Central memory CD8-positive, alpha-beta T cell (primary cell): ENCODE measurements at places on chromosomes 12 and 14.
A peak's percentile ranks its signal among the peaks of the same experiment; 100 is the strongest.

DNA sequence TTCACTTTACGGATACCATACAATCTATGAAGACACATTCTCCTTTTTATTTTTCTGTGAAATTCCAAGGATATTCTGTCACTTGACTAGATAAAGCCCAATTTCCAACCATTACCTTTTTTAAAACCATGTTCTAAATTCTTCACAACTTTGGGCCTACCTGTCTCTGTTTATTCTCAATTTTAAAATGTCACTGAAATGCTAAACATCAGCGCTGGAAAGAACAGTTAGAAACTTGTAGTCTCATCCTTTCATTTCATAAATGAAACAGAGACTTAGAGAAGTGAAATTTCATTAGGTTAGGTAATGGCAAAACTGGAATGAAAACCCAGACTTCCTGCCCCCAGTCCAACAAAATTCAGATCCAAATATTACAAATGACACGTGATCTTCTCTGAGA, 396.2 kb downstream of the CCDC91 start:
- H3K27ac ChIP-seq: no peak overlapping the region
- no peak for DNase-seq
- H3K36me3 ChIP-seq: no peaks in the 10 kb centered on the region
- H3K4me3 ChIP-seq: no peak overlapping the region
- no peaks in the 10 kb centered on the region for H3K27me3 ChIP-seq
- H3K4me1 ChIP-seq: no peaks in the 10 kb centered on the region

GRCh38 chr14:99986396-99986795, 78.8 kb upstream of the EVL start:
- no peak overlapping the region for H3K27ac ChIP-seq
- H3K27me3 ChIP-seq: no peaks in the 10 kb centered on the region
- no peaks in the 10 kb centered on the region for H3K4me1 ChIP-seq
- DNase-seq: no peak

DNA sequence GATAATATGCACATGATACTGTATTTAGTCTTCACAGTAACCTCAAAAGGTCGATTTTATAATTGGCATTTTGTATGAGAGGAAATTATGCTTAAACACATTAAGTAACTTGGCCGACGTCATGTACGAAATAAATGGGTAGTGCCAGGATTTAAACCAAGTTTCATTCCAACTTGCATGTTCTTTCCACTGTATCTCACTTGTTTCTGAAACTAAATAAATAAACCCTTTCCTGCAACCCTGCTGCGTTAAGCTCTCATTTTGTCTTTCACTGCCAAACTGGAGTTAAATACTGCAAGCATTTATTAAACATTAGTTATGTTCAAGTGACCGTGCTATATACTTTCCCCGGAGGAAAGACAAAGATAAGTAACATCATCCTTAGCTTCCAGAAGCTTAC, 293.9 kb upstream of the PRKD1 start:
- DNase-seq: no peak
- H3K27ac ChIP-seq: no peak overlapping the region
- no peaks in the 10 kb centered on the region for H3K4me1 ChIP-seq
- no peaks in the 10 kb centered on the region for H3K27me3 ChIP-seq
- H3K4me3 ChIP-seq: no peak overlapping the region
- H3K36me3 ChIP-seq: no peaks in the 10 kb centered on the region

GRCh38 chr12:53505086-53505485, 2.2 kb downstream of the NPFF start:
- DNase-seq: no peak
- peak overlapping the region; percentile 52 for H3K27ac ChIP-seq

DNA sequence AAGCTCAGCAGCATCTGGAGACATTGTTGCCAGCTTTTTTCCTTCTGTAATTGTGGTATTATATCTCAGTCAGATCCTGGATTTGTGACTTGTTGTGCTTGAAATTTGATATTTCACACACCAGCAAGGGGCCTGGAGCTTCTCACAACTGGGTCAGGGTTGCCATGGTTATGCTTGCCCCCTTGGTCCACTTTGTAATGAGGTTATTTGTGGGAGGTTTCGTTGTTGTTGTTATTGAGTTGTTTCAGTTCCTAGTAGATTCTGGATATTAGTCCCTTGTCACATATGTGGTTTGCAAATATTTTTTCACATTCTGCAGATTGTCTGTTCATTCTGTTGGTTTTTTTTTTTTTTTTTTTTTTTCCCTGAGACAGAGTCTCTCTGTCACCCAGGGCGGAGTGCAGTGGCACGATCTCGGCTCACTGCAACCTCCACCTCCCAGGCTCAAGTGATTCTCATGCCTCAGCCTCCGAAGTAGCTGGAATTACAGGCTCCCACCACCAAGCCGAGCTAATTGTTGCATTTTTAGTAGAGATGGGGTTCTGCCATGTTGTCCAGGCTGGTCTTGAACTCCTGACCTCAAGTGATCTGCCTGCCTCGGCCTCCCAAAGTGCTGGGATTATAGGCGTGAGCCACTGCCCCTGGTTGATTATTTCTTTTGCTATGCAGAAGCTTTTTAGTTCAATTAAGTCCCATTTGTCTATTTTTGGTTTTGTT, 80.6 kb upstream of the ETV6 start:
- peaks cover 14% of the 10 kb centered on the region for H3K27me3 ChIP-seq
- DNase-seq: no peak
- no peak overlapping the region for H3K4me3 ChIP-seq
- no peak overlapping the region for H3K27ac ChIP-seq
- peaks cover 2% of the 10 kb centered on the region for H3K36me3 ChIP-seq
- no peaks in the 10 kb centered on the region for H3K4me1 ChIP-seq

DNA sequence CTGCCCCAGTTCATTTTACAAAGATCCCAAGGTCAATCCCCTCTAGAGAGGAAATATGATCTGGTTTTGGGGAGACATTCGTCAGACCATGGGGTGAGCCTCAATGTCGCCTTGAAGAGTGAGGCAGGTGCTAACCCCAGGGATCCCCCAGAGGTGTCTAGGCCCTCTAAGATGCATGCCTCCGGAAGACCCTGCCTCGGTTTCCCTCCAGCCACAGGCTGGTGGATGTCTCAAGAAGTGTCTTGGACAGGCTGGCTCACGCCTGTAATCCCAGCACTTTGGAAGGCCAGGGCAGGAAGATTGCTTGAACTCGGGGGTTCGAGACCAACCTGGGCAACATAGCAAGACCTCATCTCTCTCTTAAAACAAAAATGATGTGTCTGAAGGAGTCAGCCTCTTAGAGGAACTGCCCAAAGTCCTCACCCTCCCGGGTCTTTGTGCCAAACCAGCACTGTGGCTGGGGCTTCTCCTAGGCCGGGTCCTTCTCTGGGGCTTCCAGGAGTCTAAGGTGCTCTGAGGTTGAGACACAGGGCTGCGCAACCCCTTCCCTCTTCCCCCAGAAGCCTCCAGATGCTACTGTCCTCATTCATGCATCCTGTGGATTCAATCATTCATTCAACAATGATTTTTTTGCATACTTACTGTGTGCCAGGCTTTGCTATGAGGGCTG, 24.7 kb upstream of the BEGAIN start:
- peaks cover 30% of the 10 kb centered on the region for H3K27me3 ChIP-seq
- peaks cover 1% of the 10 kb centered on the region for H3K4me1 ChIP-seq
- no peak overlapping the region for H3K4me3 ChIP-seq

- no peak overlapping the region for H3K27ac ChIP-seq
- H3K4me3 ChIP-seq: no peak overlapping the region
- no peaks in the 10 kb centered on the region for H3K4me1 ChIP-seq
- DNase-seq: no peak
Measured at GRCh38 chr12:100075598-100075997, 67.1 kb downstream of the BLTP3B start.

GRCh38 chr12:96041181-96041580, 5.8 kb upstream of the LTA4H start:
- no peak overlapping the region for H3K27ac ChIP-seq
- no peak for DNase-seq
- peaks cover 3% of the 10 kb centered on the region for H3K36me3 ChIP-seq
- no peak overlapping the region for H3K4me3 ChIP-seq

DNA sequence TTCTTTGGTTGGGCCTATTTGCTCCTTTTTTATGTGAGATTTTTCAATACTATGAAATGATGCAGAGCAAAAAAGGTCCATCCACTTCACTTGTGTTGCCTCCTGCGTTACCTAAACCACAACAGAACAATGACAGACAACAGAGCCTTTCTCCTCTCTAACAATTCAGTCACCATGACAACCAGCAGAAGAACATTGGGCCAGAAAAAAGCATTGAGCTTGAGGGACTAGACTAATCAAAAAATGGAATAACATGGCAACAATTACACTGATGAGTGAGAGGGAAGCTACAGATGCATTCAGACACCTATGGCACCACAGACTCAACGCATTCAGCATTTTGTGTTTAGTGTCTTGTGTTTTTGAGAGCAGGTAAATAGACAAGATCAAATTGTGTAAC, 44.6 kb upstream of the PTCSC3 start:
- no peak overlapping the region for H3K27ac ChIP-seq
- H3K36me3 ChIP-seq: no peaks in the 10 kb centered on the region
- no peak for DNase-seq
- peaks cover 17% of the 10 kb centered on the region for H3K27me3 ChIP-seq
- H3K4me1 ChIP-seq: no peaks in the 10 kb centered on the region
- no peak overlapping the region for H3K4me3 ChIP-seq

DNA sequence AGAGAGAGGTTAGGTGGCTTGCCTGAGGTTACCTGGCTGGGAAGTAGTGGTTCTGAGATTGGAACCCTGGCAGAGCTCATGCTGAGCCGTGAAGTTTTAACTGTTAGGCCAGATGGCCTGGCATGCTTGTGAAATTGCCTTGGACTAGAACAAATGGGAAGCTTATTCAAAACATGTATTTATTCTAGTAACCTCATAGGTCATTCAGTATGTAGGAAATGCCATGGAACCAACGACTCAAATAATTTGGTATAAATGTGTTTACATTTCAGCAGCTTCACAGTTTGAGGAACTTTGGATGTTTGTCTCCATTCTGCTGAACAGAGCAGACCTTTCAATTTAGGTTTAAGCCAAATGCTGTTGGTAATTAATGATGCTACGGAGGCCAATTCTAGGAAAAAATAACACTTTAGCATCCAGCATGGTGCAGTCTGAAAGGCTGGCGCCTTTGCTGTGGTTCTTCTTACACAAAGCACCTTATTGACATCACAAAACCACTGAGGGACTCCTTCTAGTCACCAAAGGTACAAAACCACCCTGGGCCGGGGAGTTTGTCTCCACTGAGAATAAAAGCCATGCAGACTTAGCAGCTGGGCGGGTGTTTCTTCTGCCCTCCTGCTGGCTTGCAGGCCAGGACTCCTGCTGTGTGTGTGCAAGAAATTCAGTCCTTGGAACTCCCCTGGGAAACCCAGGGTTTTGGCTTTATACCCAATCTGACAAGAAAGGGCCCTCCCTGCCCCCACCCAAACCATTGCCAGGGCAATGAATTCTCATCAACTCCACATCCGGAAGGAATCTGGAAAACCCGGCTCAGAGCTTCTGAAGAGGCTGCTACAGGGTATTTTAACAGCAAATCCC, 64.2 kb downstream of the ELK3 start:
- H3K36me3 ChIP-seq: peaks cover 39% of the 10 kb centered on the region
- no peak overlapping the region for H3K27ac ChIP-seq
- no peaks in the 10 kb centered on the region for H3K27me3 ChIP-seq
- no peak overlapping the region for H3K4me3 ChIP-seq
- DNase-seq: no peak
- H3K4me1 ChIP-seq: peaks cover 7% of the 10 kb centered on the region

- H3K4me1 ChIP-seq: no peaks in the 10 kb centered on the region
- no peak overlapping the region for H3K27ac ChIP-seq
- peaks cover 3% of the 10 kb centered on the region for H3K36me3 ChIP-seq
- peaks cover 52% of the 10 kb centered on the region for H3K27me3 ChIP-seq
- no peak for DNase-seq
- H3K4me3 ChIP-seq: no peak overlapping the region
Measured at GRCh38 chr12:65055859-65056258, 65.2 kb downstream of the WIF1 start.

DNA sequence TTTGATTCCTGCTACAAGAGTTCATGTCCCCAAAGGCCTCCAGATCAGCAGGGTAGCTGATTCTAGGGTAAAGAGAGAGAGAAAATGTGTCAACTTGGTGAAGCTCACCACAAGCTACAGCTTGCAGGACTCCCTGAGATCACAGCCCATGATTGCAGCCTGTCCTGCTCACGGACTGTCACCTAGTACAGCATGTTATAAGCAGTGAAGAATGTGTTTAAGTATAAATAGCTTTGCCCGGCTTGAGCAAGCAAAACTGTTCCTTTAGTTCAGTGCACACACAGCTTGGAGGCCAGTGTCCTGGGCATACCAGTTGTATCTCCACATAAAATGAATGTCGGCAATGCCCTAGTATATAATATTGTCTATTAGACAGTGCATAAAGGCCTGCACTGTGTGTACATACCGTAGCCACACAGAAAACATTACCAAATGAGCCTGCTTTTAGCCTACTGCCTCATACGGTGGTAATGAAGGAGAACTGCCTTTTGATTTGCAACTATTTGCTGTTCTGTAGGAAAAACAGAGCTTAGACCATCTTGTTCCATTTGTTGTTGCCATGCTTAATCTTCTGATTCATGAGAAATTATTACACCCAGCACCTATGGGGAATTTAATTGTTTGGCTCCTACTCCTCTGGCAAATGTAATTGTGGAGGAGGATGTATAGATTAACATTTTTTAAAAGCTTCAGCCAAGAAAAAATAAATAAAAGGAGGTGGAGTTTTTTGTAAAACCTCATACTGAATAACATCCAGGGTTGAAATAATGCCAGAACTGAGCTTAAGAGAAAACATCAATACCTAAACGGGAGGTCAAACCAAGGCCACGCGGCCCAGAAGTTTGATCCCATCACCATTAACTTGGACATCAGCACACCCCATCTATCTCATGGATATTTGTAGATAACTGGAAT, 108.1 kb upstream of the G2E3 start:
- no peak for DNase-seq
- no peaks in the 10 kb centered on the region for H3K27me3 ChIP-seq
- H3K4me1 ChIP-seq: no peaks in the 10 kb centered on the region
- no peak overlapping the region for H3K27ac ChIP-seq
- H3K36me3 ChIP-seq: no peaks in the 10 kb centered on the region

DNA sequence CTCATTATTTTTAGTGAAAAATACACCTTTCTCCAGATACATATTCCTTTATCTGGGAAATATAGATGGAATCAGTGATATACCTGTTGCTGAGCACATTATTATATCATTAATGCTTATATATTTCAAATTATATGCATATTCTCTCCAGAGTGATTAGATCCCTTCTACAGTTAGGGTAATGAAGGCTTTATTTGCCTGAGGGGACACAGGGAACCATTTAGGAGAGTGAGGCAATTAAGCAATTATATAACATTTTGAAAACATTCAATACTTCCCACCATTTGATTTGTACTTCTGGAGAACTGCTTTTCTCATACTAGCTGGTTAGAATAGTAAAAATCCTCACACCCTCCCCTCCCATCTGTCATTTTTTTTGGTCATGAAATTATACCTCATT, 212.8 kb upstream of the NOVA1 start:
- H3K4me3 ChIP-seq: no peak overlapping the region
- H3K27ac ChIP-seq: no peak overlapping the region
- no peaks in the 10 kb centered on the region for H3K4me1 ChIP-seq
- H3K36me3 ChIP-seq: peaks cover 2% of the 10 kb centered on the region
- DNase-seq: no peak
- no peaks in the 10 kb centered on the region for H3K27me3 ChIP-seq

GRCh38 chr12:76241371-76241770, 106.8 kb downstream of the BBS10 start:
- no peak overlapping the region for H3K4me3 ChIP-seq
- H3K27ac ChIP-seq: no peak overlapping the region
- no peak for DNase-seq
- no peaks in the 10 kb centered on the region for H3K27me3 ChIP-seq
